ENCODE measurements at places on chromosomes 2 and 18.

GRCh38 chr18:58754544-58755068 lies 83.3 kb downstream of the MALT1 start:
- DNase-seq: no peak

DNA sequence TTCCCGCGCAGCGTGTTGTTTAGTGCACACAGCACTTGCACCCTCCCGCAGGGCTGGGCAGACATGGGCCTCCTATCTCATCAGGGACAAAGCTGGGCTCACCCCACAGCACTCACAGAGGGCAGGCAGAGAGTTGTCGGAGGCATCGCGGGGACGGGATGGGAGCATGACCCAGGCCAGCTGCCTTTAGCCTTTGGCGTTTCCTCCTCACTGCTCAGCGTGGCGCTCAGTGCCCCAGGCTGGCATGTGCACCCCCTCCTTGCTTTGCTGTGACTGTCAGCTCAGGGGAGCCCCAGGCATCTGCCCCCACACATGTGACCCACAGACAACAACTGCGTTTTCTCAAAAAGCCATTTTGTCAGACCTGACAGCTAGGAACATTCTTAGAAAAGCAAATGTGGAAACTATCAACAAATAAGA lies 101.1 kb downstream of the RNF144A start:
- DNase-seq: no peak

DNA sequence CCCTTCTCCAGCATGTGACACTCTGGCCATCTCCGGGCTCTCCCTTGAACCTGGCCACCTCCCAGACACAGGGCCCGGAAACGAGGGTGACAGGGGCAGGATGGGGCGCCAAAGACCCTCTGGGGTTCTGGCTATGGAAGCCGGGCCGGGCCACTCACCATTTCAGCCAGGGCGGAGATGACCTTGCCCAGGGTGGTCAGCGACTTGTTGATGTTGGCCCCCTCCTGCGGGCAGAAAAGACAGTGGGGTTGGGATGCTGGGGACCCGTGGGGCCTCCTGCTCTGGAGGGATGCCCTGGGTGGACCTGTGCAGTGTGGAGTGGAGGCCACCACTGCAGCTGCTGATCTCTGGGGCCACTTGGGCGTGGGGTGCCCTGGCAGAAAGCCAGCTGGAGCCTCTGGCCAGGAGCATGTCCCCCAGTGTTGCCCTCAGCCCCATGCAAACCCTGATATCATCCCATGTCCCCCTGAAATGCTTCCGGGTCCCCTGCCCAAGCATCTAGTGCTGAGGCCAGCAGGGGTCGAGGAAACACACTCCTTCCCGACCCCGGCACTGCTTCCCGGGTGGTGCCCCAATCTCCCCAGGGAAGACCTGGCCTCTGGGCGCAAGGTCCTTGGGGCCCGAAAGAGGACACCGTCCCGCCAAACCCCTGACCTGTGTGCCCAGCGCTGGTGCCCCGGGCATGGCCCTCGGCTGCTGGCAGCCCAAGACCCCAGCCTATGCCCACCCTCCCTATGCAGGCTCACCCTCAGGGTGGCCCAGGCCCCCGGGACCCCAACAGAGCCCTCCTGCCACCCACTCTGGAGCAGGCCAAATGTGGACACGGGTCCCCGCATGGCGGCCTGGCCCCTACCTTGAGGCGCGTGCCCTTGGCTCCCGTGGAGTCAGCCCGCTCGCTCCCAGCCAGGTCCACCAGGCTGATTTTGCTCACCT lies 36.9 kb downstream of the KIF1A start:
- DNase-seq: no peak

DNA sequence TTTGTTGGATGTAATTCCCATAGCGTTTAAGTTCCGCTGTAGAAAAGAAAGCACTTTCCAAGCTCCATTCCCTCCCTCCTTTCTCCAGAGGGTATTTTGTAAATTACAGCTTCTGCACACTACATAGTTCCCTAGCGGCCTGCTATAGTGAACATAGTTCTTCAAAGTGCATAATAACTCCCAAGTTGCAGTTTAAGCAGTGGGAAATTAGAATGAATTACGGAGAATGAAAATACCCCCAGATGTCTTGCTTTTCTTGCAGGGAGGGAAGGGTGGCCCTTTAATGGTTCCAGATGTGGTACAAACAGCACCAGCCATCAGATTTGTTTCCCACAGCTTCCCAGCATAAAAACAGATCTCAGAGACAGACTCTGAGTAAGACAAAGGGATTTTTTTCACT lies 893.9 kb downstream of the SUCLG1 start:
- DNase-seq: no peak

DNA sequence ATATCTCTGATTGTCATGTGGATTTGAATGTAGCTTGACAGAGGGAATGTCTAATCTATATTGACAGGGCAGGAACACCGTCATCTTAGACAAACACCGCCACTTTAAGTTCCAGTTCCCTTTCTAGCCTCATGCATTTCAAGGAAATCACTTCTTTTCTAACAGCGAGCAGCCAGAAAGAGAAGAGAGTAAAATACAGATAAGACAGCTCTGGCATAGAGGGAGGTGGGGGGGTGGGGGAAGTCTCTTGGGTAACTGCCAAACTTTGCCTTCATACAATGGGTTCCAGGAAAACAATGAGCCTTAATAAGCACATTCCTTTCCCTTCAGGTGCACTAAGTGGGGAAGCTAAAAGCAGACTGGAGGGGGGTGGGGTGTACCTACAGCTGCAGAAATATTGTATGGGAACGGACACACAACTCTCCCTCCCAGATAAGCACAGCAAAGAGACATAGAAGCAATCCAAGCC lies 37.2 kb downstream of the CASP10 start:
- DNase-seq: no peak

DNA sequence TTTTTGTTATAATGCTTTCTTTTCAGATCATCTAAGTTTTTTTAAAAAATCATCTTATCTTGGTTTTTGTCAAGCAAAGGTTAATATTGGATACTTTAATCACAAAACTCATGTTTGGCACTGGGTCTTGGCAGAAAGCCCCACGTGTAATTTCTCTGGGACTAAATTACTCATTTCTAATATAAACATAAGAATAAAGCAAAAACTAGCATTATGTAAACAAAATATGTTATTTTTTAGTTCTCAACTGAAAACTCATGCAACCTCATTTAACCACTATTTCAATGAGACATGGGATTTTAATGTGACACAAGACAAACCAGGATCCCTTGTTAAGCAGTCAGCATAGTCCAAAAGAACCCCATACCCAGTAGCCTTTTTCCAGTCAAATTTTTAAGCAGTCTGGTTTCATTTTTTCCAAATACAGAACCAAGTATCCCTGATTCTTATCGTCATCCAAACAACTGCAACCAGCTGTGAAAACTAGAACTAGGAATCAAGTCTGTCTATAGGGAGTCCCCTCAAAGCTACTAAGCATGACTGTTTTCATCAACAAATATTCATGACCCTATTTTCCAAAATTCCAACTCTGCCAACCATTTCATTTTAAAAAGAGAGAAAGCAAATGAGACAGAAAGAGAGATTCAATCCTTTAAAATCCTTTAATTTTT lies 27.1 kb downstream of the PID1 start:
- DNase-seq: no peak

DNA sequence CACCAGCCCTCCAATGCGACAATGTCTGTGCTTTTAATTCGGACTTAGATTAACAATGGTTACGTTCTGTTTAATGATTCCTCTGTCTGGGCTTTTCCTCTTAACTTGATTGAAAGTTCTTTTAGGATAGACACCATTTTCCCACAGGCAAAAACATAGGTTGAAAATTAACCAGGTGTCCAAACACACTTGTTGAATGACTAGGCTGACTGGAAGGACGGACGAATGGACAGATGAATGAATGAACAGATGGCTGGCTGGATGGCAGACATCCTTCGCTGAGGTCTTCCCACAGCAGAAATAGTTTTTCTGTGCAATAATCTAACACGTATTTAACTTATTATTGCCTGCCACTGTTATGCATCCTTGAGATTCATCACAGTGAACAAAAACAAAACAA lies 298.8 kb downstream of the SRBD1 start:
- DNase-seq: no peak

DNA sequence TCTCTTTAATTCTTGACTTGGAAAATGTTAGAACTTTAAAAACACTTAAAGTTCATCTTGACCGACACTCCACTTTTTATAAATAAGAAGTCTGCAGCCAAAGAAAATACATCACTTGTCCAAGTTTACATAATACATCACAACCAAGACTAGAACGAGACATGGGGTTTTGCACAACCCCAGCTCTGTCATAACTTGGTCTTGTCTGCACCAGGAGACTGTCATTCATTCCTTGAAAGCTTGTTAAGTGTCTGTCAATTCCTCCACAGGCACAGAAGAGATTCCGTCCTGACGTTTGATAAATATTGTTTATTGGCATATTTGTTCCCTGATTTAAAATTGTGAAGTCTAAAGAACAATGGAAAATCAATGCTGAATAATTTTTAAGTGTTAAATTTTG lies 139.5 kb upstream of the SETBP1 start:
- DNase-seq: no peak

- no peak for DNase-seq
Observed at GRCh38 chr2:168300460-168300859, 53.1 kb upstream of the STK39 start.

- DNase-seq: peak; percentile 40
Observed at GRCh38 chr18:70454704-70455322, 166.0 kb downstream of the SOCS6 start.

DNA sequence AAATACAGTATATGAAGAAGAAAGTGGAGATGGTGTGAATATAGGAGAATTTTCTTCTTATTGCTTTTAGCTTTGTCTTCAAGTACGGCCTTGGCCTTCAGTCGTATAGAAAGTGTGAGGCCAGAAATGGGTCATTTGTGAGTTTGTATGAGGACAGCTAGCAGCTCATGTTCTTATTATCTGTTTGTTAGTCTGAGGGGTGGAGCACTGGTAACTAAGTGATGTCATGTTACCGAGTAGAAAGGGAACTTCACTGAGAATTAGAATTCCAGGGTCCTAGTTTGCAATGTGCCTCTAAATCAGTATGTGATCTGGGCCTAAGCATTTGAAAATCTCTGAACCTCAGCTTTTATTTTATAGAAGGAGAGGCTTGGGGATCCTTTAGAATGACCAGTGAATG lies 588.6 kb downstream of the NRXN1 start:
- no peak for DNase-seq

DNA sequence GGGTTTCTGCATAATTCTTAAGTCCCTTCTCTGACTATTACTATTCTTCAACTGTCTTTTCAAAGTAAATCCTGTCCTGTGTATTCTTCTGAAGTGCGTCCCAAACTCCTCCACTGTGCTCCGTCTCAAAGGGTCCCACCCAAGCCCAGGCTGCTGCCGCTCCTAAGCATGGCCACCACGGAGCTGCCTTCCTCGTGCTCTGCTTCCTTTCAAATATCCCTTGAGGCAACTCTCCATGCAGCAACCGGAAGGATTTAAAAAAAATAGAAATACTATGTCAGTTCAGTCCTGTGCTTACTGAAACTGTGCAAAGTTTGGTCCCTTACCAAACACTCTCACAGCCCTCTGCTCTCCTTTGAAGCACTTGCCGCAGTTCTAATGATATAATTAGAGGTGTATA lies 116.1 kb downstream of the NOL10 start:
- no peak for DNase-seq

GRCh38 chr18:47775961-47776360 lies 154.5 kb downstream of the SMAD2 start:
- no peak for DNase-seq

- DNase-seq: no peak
Observed at GRCh38 chr2:223283771-223284170, 231.8 kb downstream of the KCNE4 start.

DNA sequence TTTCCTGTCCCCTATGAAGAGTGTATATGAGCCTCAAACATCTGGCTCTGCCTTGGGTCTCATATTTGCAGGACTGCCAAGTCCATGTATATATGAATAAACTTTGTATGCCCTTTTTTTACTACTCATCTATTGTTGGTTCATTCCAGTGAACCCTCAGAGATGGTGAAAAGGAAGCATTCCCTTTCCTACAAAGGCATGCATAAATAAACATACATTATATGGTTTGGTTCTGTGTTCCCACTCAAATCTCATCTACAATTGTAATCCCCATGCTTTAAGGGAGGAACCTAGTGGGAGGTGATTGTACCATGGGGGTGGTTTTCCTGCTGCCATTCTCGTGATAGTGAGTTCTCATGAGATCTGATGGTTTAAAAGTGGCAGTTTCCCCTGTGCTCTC lies 534.2 kb downstream of the SPAG16 start:
- no peak for DNase-seq

DNA sequence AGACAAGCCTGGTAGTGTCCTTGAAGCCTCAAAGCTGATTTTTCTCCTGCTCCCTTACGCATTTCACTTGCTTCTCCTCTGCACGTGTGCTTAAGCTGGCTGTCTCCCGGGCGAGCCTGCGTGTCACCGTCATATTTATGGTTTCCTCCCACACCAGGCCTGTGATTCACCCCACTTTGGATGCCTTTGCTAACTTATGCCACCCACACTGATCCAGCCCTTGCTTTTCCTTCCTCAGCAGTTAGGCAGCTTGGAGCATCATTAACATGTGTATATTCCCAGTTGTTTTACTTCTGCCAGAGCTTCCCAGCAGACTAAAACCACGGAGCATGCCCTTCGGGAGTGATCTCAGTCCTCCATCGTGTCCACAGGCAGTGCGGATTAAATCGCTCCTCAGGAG lies 2.2 kb downstream of the ST3GAL5 start:
- DNase-seq: no peak

GRCh38 chr18:11883153-11883552 lies 25.0 kb downstream of the MPPE1 start:
- DNase-seq: no peak

- DNase-seq: no peak
Observed at GRCh38 chr18:62784338-62784965, 69.1 kb downstream of the PHLPP1 start.

DNA sequence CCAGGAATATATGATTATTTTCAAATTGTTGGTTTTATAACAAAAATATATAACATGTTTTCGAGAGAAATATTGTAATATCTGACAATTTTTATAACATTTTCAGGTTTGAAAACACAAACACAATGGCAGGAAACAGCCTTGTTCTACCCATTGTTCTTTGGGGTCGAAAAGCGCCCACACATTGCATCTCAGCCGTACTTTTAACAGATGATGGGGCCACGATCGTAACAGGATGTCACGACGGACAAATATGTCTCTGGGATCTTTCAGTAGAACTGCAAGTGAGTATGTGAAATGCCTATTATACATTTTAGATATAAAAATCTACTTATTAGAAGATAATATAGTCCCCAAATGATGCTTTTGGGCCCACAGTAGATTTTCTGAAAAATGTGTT lies 21.2 kb downstream of the WDR7 start:
- no peak for DNase-seq

DNA sequence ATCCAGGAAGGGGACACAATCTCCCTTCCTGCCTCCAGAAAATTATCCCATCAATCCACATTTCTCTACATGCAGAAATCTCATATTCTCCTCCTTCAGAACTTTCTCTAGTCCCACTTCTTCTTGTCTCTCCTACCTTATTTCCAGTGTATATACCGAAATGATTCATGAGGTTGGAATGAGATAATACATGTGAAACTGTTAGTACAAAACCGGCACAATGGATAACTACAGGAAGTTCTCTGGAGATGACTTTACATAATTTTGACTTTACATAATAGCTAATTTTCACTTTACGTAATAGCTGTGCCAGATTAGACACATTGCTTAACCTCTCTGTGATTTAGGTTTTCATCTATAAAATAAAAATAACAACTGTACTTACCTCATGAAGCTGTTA lies 801.3 kb downstream of the ERBB4 start:
- DNase-seq: no peak

GRCh38 chr2:43417300-43417699 lies 178.5 kb downstream of the THADA start:
- DNase-seq: no peak
